ENCODE measurements at places on chromosomes 2 and 18.

DNA sequence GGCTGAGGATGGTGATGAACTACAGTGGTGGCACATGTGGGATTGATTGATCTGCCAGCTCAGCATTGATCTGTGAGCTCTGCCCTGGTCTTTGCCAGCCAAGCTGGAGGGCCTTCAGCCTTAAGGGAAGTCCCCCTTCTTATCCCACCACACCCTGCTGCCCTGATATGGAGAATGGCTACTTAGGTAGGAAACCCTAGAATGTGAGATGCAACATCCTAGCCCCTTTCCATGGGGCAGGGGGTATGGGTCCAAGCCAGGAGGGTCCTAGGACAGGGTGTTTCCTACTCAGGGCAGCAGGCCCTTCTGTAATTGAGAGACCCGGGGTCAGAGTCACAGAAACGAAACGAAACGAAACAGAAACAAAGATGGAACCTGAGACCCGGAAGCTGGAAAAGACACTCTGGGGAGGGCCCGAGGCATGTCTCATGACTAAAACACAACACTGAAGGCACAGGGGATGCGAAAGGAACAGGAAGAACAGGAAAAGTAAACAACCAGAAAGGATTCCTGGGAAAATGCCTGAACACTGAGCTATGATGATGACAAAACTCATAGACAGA is 16.9 kb upstream of the SULT1C2 start:
- no peak for DNase-seq

- DNase-seq = no peak
Measured at GRCh38 chr2:127217470-127218325, 2.4 kb downstream of the CYP27C1 start.

GRCh38 chr2:47568164-47568850 is 165.4 kb downstream of the MSH2 start:
- DNase-seq = no peak

DNA sequence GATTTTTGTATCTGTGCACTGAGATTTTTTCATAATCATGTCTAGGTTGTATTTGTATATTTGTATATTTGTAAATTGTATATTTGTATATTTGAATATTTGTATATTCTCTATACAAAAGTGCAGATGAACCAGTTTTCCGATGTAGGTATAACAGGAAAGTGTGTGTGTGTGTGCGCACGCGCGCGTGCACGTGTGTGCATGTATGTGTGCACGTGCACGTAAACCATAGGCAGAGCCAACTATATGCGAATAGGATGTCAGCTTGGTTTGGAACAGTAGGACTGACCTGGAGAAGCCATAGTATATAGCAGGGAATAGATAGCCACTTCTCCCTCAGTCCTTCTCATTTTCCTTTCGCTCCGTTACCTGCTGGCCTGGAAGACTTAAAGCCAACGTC is 565.8 kb downstream of the XIRP2 start:
- no peak for DNase-seq

- no peak for DNase-seq
Measured at GRCh38 chr2:199984755-199985154, 29.4 kb downstream of the MAIP1 start.

GRCh38 chr2:146125551-146125950 is 1605.6 kb upstream of the ZEB2 start:
- no peak for DNase-seq
